ENCODE measurements at places on chromosomes 1 and 21.

- DNase-seq = no peak
Measured at GRCh38 chr1:111948209-111949171, 41.0 kb downstream of the KCND3 start.

GRCh38 chr1:152495066-152495675 is 15.4 kb upstream of the LCE5A start:
- DNase-seq = peak; percentile 33

DNA sequence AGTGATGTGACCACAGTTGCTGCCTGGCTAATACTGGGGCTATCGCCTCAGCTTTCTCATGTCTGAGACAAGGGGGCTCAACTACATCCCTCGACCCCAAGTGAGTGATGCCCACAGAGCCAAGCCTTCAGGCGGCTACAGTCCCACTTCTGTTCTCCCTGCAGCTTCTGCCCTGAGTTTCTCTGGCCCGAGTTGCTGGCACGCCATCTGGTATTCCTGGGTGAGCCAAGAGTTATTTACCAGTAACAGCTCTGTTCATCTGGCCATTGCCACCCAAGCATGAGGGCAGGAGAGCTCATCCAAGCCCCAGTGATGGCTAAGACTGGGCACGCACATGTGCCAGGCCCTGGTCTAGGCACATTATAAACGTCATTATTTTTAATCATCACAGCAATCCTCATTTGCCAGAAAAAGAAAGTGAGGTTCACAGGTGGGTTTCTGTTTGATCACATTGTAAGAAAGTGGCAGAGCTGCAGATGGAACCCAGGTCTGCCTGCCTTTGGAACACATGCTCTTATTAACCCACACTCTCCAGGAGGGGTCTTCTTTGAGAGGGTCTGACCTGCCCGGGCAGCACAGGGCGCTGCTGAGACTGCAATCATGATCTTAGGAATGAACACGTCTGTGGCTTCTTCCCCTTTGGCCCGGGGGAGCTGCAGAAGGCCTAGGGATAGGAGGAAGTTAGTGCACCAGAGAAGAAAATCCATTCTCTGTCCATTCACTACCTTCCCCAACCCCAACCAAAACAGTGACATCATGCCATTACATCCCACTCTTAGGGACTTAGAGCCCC is 27.5 kb downstream of the KCND3 start:
- no peak for DNase-seq

GRCh38 chr1:7642418-7642704 is 128.7 kb upstream of the VAMP3 start:
- DNase-seq = no peak

DNA sequence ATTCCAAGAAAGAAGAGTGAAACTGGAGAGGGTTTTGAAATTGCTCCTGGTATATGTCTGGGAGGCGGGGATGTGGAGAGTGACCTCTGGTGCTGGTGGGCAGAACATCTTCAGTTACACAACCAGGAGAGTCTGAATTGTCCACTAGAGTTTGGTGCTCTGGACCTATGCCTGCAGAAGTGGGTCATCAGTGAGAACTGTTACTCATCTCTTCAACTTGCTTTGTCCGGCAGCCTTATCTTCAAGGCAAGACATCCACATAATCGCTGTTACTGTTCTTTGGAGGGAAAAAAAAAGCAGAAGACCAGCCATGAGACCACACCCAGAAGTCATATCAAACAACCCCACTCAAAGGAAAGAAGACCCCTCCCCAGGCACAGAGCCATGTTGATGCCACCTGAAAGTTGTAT is 14.9 kb downstream of the SH2D1B start:
- no peak for DNase-seq

Data from activated CD8-positive, alpha-beta T cell treated with anti-CD3 and anti-CD28 coated beads, Interleukin-2, amount 10 ng/mL, durations not matched to agents 7 days and 5 days (primary cell).